ENCODE measurements at places on chromosomes 1 and 21.
A peak's percentile ranks its signal among the peaks of the same experiment; 100 is the strongest.

- no peak for DNase-seq
Measured at GRCh38 chr1:248884632-248885295, 21.3 kb upstream of the PGBD2 start.

- DNase-seq = no peak
Measured at GRCh38 chr1:186218654-186219352, 156.2 kb downstream of the TPR start.

DNA sequence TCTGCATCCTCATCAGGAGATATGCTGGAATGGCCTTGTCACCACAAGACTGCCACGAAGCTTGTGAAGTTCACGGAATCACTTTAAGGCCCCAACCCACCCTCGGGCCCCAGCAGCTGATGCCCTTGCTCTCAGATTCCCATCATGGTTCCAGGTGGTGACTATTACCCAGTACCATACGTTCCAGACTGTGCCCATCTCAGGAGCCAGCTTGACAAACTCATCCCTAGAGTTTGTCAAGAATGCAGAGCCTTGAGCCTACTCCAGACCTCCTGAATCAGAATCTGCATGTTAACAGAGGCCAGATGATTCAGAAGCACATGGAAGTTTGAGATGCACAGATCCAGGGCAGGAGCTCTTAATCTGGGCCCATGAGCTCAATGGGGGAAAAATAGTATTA lies 53.9 kb upstream of the RBM15 start:
- no peak for DNase-seq

DNA sequence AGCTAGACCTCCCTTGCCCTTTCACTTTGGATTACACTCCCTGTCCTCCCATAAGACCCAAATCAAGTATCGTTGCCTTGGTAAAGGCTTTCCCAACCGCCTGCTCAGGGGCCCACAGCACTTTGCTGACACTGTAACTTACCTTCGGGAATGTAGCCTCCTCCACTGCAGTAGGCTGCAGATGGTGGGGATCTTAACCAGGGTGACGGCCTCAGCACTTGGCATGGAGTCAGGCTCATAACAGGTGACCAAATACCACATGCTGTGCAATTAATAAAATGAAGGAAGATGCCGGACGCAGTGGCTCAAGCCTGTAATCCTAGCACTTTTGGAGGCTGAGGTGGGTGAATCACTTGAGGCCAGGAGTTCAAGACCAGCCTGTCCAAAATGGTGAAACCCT lies 88.7 kb upstream of the IRF2BP2 start:
- no peak for DNase-seq

GRCh38 chr1:14168326-14169063 lies 430.0 kb upstream of the KAZN start:
- DNase-seq = no peak

DNA sequence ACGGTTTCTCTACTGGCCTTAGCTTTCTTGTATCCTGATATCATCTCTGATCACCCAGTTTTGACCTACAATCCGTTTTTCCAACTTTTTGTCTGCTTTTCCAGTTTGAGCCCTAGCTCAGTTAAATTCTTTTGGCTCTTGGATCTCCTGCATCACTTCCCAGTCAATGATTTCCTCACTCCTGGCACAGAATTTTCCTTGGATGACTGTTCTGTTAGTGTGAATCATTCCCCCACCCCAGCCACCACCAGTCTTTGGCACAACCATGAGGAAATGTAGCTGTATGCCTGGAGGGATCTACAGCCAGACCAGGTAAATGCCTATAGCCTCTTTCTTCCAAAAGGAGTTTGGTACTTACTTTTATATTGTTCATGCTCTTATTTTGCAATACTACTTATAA lies 187.2 kb upstream of the PTGFR start:
- no peak for DNase-seq

GRCh38 chr1:89064632-89065031 lies 376 bp downstream of the GBP1 start:
- DNase-seq = no peak

DNA sequence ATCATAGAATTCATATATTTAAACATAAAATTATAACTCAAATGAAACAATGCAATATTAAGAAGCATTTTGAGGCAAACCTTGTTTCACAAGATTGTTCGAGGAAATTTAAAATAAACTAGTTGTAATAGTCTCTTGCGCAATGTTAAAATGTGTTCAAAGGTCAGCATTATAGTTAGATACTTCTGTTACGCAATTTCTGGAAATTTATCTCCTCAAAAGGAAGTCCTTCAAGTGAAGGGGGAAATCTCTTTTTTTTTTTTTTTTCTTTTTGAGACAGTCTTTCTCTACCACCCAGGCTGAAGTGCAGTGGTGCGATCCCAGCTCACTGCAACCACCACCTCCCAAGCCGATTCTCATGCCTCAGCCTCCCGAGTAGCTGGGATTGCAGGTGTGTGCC lies 52.1 kb downstream of the FMO4 start:
- no peak for DNase-seq

- DNase-seq = no peak
Measured at GRCh38 chr1:78322928-78323680, 167.7 kb upstream of the PTGFR start.

- DNase-seq = no peak
Measured at GRCh38 chr1:230103306-230104173, 36.5 kb downstream of the GALNT2 start.

- DNase-seq = no peak
Measured at GRCh38 chr1:33634806-33635205, 162.4 kb downstream of the ZSCAN20 start.

GRCh38 chr1:8883491-8883890 lies 5.0 kb upstream of the ENO1 start:
- no peak for DNase-seq

GRCh38 chr1:3550511-3551289 lies 60.6 kb downstream of the MEGF6 start:
- DNase-seq = no peak

DNA sequence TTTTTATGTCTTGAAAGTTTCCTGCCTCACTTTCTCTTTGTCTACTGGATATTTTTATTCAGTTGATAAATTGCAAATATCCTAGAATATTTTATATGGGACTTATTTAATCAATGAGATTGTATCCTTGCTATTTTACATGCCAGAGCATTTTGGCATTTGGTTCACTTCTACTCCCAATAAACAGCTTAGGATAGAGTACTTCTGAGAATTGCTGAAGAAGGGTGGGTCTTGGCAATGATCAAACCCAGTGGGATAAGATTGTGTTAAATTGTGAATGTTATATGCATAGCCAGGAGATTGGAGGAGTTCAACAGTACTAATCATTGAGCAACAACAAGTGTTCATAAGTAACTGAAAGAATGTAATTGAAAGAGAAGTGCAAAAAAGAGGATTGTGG lies 60.1 kb downstream of the SDCCAG8 start:
- no peak for DNase-seq

GRCh38 chr1:244980605-244981004 lies 116.3 kb upstream of the HNRNPU start:
- no peak for DNase-seq

DNA sequence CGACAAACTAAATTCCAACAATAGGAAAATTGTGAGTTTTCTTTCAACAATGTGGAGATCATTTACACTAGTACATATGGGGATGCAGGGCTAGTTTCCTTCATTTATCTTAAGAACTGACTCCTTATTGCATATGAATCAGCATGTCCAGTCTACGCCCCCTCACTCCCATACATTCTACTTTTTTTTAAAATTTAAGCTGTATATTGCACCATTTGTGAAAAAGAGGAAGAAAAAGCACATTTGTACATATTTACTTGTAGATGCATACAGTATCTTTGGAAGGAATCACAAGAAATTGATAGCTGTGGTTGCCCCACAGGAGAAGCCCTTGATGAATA lies 15.9 kb downstream of the VPS26C start:
- DNase-seq = no peak

- DNase-seq = no peak
Measured at GRCh38 chr21:27787046-27787445, 820.2 kb upstream of the ADAMTS5 start.

- DNase-seq = peak; percentile 83
Measured at GRCh38 chr1:43199093-43199726, 27.1 kb downstream of the CFAP57 start.

DNA sequence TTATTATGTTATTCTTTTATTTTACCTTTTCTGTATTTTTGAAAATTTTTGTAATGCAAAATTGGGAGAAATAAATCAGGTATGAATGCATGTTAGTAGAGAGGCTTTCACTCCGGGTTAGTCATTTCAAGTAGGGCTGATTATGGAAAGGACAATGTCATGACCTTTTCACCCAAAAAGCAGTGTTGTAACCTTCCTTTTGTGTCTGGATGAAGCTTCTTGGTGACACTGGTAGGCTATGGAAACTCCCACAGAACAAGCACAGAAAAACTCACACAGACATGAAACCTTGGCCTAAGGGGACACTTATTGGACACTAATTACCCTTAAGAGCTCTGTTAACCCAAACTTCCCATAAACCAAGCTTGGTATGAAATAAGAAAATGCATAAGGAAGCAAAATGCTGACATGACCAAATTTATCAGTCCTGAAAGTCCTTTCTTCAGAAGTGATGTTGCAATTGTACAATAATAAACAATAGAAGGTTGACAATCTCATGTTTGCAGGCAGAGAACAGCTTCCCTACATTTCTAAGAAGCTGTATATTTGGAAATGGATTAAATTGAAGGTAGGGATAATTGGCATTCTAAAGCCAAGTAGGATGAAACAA lies 70.0 kb upstream of the KCNJ15 start:
- DNase-seq = no peak

DNA sequence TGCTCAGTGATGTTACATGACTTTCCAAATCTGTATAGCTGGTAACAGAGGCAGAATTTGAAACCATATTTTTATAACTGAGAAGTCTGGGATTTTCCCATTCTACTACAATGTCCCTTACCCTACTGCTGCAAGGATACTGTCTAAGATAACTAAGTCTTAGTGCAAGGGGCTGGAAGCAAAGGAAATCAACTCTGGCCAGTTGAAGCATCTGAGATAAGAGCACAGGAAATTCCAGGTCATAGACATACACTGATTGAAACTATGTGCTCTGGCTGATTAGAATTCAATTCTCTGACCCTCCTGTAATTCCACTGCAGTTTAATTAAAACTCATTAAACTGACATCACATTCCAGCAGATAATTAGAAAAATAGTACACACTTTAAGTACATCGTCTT lies 267.7 kb upstream of the C1orf87 start:
- DNase-seq = no peak

GRCh38 chr1:197807739-197808453 lies 32.6 kb upstream of the DENND1B start:
- no peak for DNase-seq

DNA sequence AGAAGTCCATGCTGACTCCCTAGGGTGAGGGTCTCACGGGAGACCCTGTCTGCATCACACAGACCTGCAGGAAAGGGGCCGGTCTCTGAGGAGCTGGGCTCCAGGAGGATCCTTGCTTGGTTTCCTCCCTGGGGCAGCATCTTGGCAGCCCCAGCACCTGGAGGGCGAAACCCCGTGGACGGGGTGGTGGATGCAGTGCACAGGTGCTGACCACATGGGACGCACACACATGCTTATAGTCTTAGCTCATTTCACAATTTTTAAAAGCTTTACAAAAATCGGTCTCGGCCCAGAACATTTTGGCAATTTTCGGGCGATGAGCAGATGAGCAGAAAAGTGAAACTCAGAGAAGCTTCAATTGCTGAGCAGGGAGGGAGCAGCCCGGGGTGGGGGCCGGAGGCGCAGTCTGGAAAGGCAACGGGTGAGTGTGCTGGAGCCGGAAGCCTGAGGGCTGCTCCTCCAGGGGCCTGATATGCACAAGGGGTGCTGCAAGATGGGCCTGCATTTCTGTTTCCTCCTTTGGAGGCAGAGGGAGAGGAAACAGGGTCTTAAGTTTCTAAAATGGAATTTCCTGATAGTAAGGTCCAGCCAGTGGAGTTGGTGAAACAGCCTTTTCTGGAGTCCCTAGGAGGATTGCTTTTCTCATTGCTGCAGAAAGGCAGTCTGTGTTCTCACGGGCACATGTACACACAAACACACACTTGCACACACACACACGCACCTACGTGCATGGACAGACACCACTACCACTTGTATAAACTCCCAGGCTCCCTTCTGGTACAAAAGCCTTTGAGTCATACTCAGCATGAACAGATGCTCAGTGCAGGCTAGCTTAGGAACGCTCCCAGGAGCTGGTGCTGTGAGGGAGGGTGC lies 60.6 kb downstream of the SCCPDH start:
- no peak for DNase-seq

- DNase-seq = no peak
Measured at GRCh38 chr1:148435406-148435805, 47.7 kb downstream of the PPIAL4G start.

DNA sequence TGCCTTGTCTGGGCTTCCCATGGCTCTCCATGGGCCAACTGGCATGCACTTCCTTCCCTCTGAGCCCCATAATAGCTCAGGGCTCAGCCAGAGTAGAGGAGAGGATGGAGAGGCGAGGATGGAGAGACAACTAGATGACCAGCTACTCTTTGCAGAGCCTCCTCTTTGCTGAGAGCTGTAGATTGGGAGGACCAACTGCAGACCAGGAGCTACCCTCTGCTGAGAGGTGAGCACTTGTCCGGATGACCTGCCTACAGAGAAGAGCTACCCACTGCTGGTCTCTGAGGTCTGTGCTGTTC lies 58.0 kb upstream of the ETV3 start:
- no peak for DNase-seq

DNA sequence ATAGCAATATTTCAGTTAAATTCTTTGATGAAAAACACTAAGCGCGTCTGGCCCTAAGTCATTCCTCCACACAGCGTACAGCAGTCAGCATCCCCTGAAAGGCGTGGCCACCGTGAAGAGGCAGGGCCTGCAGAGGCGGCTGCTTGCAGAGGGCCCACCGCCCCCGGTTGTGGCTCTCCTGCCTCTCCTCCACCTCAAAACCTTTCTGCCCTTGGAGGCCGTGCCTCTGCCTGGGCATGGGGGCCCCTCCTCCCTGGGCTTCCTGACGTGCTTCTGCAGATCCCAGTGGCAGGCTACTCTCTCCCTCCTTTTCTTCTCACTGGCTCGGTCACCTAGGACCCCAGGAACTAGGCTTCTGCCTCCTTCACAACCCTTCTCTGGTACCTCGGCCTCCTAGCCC lies 16.2 kb downstream of the CLSTN1 start:
- no peak for DNase-seq

GRCh38 chr21:33302796-33303195 lies 22.0 kb upstream of the IFNAR1 start:
- DNase-seq = no peak

DNA sequence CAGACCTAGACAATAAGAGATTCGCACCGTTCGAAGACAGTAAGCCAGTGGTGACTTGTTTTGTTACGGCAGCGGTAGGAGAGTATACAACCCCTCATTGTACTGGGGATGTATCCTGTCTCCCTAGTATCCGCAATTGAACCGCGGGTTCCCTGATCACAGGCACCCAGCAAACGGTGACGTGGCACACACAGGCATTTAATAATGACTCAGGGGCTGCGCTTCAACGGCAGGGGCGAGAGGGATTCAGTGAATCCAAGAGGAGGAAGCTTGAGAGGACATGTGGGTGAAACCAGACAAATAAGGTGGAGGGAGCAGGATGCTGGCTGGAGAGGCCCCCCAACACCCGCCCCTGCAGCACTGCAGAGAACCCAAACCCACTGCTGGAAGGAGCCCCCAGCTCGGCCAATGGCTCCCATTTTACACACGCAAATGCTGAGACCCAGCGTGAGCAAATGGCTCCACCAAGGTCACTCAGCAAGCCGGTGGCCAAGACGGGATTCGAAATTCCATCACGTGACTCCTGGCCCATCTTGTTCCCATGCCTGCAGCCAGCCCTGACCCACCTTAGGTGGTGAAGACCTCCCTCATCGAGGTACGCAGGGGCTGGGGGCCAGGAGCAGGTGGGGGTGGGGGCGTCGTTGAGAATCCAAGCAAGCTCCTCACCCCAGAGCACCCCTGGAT lies 149.9 kb downstream of the SYF2 start:
- no peak for DNase-seq
